ENCODE measurements at places on chromosomes 2 and 18.
A peak's percentile ranks its signal among the peaks of the same experiment; 100 is the strongest.

DNA sequence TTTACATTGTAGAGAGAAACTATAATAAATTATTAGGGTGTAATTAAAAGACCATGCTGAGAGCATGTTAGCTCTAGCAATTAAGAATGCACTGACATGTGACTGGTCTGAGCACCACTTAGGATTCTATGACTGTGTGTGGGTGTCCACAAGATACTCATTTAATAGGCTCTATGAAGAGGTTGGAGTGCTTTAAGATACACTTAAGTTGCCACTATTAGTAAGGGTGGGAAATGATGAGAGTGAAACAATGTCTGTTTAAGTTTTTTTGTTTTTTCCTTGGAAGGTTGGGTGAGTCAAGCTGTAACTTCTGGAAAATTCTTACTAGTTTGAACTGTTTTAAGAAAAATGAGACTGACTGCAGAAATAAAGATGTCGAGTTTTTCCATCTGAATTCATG lies 1.8 kb upstream of the FAP start:
- DNase-seq: no peak

DNA sequence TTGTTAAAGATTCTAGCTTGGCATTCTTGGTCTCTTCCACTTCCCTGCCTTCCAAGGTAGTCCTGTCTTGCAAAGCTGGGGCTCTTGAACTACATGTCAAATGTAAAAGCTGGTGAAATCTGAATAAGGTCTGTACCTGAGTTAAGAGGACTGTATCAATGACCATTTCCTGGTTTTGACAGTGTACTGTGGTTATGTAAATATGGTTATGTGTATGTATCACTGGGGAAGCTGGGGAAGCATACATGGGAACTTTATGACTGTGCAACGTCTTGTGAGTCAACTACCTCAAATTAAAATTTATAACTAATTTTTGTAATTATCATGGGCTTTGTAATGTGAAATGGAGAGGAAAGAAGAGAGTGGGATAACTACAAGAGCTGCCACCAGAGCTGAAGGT lies 81.7 kb downstream of the COL4A4 start:
- no peak for DNase-seq

DNA sequence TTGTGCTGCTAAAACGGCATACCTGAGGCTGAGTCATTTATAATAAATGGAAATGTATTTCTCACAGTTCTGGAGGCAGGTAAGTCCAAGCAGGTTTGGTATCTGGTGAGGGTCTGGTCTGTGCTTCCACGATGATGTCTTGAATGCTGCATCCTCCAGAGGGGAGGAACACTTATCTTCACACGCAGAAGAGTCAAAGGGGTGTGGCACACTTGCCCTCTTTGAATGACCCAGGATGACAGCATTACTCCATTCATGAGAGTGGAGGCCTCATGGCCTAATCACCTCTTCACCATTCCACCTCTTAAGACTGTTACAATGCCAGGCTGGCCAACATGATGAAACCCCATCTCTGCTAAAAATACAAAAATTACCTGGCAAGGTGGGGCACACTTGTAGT lies 61.0 kb downstream of the NCAPH start:
- no peak for DNase-seq

GRCh38 chr2:43317680-43318079 lies 91.3 kb upstream of the ZFP36L2 start:
- no peak for DNase-seq

GRCh38 chr2:239625971-239626734 lies 225.3 kb upstream of the HDAC4 start:
- DNase-seq: no peak

- no peak for DNase-seq
Measured at GRCh38 chr2:30768036-30768686, 39.1 kb downstream of the CAPN13 start.

DNA sequence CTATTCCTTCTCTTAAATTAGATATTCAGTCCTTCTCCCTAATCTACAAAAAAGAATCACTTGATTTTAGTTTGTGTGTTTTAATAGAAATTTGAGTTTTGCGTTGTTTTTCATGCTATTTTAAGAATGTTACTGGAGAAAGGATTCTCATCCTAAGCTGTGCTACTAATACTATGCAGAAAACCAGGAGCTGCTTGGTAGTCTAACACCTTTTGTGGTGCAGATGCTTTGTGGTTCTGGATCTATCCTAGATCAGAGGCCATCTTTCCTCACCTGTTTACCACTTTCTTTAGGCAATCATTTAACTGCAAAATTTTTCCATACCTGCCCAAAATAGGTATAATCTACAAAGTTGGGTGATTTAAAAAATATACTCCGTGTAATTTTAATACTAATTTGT lies 823.6 kb downstream of the CPS1 start:
- no peak for DNase-seq

- peak; percentile 16 for DNase-seq
Measured at GRCh38 chr18:42850174-42851083, 265.1 kb downstream of the RIT2 start.

DNA sequence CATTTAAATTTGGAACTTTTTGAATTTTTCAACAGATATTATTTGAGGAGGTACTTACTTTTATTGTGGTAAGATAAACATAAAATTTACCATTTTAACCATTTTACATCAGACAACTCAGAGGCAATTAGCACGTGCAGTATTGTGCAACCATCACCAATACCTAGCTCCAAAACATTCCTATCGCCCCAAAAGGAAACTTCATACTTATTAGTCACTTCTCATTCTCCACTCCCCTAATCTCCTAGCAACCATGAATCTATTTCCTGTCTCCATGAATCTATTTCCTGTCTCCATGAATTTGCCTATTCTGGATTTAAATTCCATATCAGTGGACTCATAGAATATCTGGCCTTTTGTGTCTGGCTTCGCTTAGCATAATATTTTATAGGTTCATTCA lies 69.9 kb upstream of the FAM136A start:
- DNase-seq: no peak

DNA sequence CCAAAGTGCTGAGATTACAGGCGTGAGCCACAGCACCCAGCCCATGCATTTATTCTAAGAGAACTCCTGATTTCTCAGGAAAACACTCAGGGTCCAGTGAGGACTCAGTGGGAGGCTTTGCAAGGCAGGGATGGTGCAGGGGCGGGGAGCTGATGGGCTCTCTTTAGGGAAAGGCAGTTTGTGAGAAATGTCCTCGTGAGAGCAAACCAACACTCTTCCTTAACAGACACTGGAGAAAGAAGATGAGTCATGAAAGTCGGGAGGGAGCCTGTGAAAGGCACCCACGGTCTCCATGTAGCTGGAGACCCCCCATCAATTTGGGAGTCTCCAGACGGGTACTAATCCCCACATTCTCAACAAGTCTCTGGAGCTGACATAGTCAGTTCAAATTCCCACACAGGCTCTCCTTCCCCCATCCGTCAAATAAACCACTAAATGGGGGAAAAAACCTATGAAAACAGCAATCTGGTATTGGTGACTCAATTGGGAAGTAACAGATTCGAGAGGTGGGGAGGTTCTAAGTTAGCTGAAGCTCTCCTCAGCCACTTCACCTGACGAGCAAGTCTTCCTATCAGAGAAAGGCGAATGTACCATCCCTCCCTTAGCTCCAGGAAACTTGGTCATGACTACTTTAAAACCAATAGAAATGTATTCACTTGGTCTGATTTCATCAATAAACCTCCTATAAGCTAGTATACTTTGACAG lies 11.0 kb upstream of the CREG2 start:
- DNase-seq: no peak

- no peak for DNase-seq
Measured at GRCh38 chr2:8615252-8615575, 66.6 kb upstream of the ID2 start.

- DNase-seq: no peak
Measured at GRCh38 chr18:21672521-21673267, 31.9 kb downstream of the ABHD3 start.

GRCh38 chr2:58204195-58204959 lies 36.7 kb downstream of the FANCL start:
- DNase-seq: peak; percentile 9

GRCh38 chr2:37500031-37500430 lies 155.6 kb downstream of the QPCT start:
- DNase-seq: no peak

GRCh38 chr2:226495466-226496272 lies 304.0 kb downstream of the IRS1 start:
- no peak for DNase-seq

DNA sequence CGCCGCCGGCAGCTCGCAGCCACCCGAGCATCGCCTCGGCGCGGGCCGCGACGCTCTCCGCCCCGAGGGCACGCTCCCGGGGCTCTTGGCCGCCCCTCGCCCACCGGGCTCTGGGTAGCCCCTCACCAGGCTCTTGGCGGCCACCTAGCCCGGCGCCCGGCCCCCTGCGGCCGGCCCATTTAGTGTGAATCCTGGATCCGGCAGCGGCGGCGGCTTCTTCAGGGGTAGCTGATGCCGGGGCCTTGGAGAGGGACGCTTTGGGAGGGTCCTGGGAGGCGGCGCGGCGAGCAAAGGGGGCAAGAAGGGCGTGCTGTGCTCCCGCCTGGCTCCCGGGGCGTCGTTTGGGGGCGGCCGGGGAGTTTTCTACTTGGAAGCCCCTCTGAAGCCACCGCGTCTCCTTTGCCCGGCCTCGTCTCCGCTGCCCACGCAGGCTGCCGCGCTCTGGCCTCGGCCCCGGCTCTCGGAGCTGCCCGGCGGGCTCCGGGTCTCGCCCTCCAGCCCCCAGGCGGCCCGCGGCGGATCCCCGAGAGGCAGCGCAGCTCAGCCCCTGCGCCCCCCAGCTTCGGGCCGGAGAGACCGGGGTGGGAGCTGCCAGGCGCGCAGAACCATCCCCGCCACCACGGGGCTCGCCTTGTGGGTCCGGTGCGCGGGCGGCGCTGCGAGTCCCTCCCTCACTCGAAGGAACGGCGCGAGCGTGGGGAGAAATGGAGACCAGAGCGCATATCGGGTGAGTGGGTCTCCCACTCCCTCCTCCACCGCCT lies 509 bp downstream of the PIEZO2 start:
- DNase-seq: no peak

GRCh38 chr2:121519732-121520640 lies 10.7 kb upstream of the RNU4ATAC start:
- no peak for DNase-seq

DNA sequence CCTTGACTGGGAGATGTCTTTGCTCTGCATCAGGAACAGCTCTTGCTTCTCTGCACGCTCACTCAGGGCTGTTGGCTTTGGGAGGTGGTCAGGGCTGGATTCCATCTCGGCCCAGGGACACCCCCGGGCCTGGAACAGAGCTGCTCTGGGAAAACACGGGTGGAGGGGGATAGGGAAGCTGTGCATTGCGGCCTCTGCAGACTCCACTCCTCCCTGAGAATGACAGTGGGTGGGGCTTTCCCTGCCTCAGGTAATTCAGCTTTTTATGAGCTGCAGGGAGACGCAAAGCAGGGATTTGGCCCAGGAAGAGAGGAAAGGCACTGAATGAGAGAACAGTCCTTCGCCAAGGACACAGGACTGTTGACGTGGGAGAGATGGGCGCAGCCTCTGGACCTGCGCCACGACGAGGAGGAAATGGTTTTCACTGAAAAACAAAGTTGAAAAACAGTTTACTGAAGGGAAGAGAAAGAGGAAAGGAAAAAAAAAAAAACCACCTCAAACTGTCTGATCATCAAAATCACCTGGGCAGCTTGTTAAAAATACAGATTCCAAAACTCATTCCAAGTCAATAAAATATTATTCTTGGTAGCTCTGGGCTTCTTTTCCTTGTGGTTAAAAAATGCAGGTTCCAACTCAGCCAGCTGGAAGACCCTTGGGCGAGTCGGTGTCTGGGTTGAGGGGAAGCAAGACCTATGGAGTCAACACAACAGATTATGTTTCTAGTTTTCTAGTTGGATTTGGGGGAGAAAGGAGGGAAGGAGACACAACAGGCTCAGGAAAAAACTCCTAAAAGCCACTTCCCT lies 194.0 kb downstream of the ZFP36L2 start:
- no peak for DNase-seq

DNA sequence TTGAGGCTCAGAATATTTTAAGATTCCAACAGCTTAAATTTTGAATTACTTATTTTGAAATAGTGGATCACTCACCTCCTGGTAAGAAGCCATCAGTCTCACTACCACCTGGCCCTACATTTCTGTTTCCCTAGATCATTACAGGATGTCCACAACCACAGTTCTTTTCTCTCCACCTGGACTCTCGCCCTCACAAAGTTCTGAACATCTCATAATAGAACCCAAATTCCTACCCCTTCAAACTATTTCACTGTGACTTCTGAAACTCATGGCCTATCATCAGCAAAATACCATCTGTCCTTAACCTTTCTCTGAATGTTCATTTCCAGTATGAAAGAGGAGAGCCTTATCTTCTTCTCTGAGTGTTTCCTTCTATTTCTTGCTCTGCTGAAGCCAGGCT lies 299.2 kb upstream of the MGAT5 start:
- no peak for DNase-seq

DNA sequence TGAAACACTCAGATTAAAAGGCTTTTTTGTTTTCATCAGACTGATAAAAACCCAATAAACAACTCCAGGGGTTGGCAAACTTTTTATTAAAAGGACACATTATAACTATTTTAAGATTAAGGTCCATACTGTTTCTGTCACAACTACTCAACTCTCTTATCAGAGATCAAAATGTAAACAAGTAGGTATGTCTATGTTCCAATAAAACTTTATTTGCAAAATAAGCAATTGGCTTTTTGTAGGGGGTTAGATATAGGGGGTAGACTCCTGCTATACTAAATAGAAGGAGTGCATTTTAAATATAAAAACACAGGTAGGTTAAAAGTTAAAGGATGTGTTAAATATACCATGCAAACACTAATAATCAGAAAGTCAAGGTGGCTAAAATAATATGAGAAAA lies 174.0 kb downstream of the MBD5 start:
- no peak for DNase-seq

DNA sequence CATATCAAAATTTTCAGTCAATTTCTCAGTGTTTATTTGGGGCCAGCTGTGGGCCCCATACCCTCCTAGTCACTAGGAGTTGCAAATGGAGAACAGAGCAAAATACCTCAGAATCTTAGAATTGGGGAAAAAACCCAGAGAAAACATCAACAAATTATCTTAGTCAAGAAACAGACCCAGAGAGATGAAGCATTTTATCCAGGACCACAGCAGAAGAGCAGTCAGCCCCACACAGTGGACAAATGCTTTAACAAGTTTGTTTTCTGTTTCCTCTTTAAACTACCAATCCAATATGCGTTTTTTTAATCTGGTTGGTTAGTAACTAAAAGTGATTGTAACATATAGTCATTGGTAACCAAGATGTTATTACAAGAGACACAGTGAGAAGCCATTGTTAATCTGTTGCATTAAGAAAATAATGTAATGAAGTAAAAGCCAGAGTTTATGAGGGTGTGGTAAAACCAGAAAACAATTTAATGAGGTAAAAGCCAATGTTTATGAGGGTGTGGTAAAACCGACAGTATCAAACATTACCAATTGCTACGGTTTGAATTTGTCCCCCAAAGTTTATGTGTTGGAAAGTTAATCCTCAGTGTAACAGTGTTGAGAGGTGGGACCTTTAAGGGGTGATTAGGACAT lies 60.7 kb upstream of the COX7A2L start:
- DNase-seq: no peak

DNA sequence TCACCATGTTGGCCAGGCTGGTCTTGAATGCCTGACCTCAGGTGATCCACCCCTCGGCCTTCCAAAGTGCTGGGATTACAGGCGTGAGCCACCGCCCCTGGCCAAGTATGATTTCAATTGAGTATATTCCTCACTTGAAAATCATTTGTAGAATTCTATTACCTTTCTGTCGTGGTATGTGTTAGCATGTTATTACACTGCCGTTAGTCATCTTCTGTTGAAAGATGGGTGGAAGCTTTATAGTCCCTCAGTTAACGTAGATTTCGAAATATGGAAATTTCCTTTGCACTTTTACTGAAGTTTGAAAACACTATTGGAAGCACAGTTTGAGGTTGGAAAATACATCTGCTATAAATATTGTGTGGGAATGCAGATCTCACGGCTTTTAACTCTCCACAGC lies 14.7 kb downstream of the NIFK start:
- no peak for DNase-seq

GRCh38 chr2:16262526-16263178 lies 322.3 kb downstream of the MYCN start:
- DNase-seq: no peak
